ENCODE measurements at places on chromosomes 4 and X.

- DNase-seq, result no peak
Observed at GRCh38 chr4:125225806-125226205, 88.9 kb upstream of the FAT4 start.

- DNase-seq, result no peak
Observed at GRCh38 chr4:81919223-81919622, 447.5 kb upstream of the RASGEF1B start.

- DNase-seq, result no peak
Observed at GRCh38 chr4:140168474-140168873, 14.5 kb upstream of the MAML3 start.

DNA sequence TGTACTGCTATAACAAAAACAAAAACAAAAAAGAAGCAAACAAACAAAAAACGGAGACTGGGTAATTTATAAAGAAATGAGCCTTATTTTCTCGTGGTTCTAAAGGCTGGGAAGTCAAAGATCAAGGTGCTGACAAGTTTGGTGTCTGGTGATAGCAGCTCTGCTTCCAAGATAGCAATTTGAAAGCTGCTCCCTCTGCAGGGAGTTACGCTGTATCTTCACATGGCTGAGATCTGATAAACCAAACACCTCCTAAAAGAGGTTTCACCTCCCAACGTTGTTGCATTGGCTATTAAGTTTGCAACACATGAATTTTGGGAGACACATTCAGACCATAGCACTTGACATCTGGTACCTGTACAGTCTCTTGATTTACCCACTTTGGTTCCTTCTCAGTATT lies 854.2 kb downstream of the CENPC start:
- DNase-seq, result no peak

DNA sequence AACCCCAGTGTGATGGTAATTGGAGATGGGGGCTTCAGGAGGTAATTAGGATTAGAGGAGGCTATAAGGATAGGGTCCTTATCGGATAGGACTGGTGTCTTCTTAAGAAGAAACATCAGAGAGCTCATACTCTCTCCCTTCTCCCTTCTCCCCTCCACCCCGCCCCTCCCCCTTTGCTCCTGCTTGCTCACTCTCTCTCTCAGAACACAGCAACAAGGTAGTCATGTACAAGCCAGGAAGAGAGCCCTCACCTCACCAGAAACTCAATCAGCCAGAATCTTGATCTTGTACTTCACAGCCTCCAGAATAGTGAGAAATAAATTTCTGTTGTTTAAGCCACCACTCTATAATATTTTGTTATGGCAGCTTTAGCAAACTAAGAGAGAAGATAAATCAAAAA lies 4.5 kb downstream of the DDX60L start:
- DNase-seq, result no peak

Measured in stimulated activated CD4-positive, alpha-beta T cell treated with anti-CD3 and anti-CD28 coated beads, Interleukin-12 subunit alpha, Interleukin-12 subunit beta, amount 100 ng/mL, for 48 hours (primary cell).